ENCODE measurements at places on chromosomes 6 and 20.

GRCh38 chr6:170236131-170236836, 54.6 kb downstream of the DLL1 start:
- DNase-seq: no peak

- DNase-seq: no peak
These were observed 25.1 kb downstream of the RNF217 start for GRCh38 chr6:124987291-124987690.

- no peak for DNase-seq
These were observed 17.3 kb upstream of the CD93 start for GRCh38 chr20:23103284-23104018.

GRCh38 chr6:3331494-3331893, 72.7 kb downstream of the PSMG4 start:
- no peak for DNase-seq

DNA sequence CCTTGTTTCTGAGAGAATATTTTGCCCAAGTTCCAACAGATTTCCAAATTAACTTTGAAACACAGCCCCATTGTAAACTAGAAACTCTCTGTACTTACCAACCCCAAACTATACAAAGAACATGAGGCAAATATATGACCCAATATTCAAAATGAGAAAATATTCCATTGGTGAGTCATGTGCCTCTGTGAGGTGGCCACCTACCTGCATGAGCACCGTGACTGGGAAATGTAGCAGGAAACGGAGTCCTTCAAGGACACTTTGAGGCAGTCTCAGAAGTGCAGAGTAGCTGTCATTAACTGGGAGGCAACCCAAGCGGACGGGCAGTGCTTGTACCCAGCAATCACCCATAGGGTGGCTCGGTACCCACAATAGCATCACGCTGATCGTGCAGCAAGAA, 335.5 kb upstream of the NOX3 start:
- DNase-seq: no peak

- no peak for DNase-seq
These were observed 24.8 kb downstream of the SPACA1 start for GRCh38 chr6:88072462-88072861.

- DNase-seq: no peak
These were observed 2.5 kb upstream of the CASS4 start for GRCh38 chr20:56409521-56409920.

- DNase-seq: no peak
These were observed 181.6 kb downstream of the CDH26 start for GRCh38 chr20:60139663-60140446.

DNA sequence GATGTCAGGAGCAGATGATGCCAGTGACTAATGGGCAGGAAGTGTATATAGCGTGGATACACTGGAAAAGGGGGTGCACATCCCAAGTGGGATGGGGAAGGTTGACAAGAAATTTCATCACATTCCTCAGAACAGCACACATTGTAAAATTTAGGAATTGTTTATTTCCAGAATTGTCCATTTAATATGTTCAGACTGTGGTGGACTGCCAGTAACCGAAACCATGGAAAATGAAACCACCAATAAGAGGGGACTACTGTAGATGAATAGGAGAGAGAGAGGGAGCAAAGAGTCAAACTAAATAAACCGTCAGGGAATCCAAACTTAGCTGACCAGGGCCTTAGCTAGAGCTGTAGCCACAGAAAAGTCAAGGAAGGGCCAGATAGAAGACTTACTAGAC, 164.4 kb upstream of the PRDM1 start:
- no peak for DNase-seq

- DNase-seq: no peak
These were observed 91.2 kb downstream of the ELOVL5 start for GRCh38 chr6:53257533-53257932.

GRCh38 chr6:125154118-125154760, 666 bp downstream of the TPD52L1 start:
- DNase-seq: no peak

DNA sequence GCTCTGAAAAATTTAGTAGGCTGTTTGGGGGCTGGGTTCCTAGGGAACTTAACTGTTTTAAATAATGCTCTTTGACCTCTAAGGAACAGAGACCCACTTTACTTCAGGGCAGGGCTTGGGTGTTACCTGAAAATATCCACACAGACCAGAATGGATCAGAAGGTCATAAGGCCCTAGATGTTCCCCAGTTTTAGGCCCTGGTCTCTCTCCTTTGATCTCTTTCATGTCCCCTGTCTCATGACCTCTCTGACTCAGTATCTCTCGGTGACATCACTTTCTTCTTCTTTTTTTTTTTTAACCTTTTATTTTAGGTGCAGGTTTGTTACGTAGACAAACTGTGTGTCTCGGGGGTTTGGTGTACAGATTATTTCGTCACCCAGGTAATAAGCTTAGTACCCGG, 272.1 kb upstream of the SGK1 start:
- DNase-seq: no peak

GRCh38 chr6:52010145-52010544, 77.3 kb downstream of the PKHD1 start:
- no peak for DNase-seq

- DNase-seq: peak; percentile 76
These were observed 89.1 kb upstream of the E2F3 start for GRCh38 chr6:20312606-20313005.

DNA sequence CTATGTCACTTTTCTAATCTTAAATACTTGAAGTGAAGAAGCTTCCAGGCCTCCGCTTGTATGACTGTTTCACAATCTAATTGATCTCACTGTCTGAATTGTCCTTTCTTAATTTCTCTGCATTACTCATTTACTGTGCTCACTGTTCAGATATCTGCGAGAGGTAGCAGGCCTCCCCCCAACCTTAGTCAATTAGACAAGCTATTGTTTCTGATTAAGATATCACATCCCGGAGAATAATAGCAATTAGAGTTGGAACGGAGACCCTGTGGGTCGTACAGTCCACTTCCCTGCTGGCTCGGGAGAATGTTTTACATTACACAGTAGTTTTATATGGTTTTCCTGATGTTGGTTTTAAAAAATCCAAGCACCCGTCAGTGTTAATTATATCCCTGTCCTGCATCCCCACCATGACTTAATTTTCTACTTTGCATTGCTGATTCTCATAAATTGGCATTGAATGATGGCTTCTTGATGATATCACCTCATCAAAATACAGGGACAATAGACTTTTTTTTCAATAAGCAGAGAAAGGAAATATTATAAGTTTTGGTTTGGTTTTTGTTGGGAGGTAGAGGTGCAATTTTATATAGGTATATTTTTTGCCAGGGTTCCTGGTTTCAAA, 178.7 kb upstream of the TSHZ2 start:
- no peak for DNase-seq

DNA sequence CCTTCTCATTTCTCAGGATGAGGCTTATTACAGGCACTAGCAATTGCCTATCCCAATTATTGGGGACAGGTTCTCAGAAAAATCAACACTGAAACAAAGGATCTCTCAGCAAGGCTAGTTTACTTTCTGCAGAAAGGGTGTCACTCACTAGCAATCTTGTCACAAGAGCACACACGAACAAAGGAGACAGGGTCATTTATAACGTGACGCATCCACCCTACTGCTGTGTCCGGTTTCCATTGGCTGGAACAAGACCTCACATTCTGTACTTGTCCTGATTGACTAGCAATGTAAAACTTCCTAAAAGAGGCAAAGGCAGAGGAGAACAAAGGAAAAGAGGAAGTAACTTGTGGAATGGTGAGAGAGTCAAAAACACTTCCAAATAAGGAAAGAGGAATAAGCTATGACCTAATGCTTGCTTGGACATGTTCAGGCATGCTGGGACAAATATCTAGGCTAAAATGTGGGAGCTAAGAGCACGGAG, 160.2 kb upstream of the STXBP5 start:
- no peak for DNase-seq

DNA sequence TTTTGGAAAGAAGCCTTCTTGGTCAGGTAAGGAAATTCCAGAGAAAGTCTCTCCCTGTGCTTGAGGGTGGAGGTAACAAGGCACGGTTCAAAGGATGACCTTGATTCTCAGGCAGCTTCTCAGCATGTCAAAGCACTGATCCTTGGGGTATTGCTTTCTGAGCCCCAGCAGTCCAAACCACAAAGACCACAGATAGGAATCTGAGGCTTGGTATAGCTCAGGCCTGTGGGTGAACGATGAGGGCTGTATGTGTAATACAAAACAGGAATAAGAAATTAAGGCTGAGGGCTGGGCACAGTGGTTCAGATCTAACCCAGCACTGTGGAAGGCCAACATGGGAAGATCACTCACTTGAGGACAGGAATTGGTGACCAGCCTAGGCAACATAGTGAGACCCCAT, 70.2 kb upstream of the SLC22A1 start:
- no peak for DNase-seq

DNA sequence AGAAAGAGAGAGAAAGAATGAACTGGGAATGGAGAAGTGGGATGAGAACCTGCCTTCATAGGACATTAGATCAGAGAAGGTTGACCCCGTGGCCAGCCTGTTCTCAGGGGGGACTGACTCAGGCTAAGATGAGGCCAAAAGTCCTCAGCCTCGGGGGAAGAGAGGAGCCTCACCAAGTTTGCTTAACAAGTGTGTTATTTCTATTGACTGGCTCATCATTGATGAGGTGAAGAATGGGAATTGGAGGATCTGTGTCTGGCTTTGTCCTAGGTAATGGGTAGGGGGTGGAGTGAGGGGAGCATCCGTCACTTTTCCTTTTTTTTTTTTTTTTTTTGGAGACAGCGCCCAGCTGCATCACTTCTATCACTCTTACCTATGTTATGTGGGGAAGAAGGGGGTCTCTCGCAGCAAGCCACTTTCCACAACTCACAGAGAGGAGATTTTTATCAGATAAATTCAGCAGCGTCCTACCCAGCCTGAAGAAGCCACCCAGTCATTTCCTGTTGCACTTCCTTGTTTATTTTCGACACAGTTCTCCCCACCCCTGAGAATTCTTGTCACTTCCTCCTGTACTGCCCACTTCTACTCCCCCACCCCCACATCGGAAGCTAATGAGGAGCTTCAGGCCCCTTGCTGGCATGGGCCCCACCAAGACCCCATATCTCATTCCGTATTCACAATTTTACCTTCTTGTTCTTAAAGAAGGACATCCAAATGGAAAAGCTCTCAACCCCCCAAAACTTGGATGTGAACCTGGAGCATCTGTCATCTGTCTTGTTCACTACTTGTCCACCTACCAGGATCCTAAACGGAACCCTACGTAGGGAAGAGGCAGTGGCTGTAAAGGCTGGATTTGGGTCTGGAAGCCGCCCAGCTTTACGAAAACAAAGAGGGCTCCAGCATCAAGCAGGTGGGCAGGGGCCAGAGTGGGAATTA, 2.8 kb upstream of the RNASET2 start:
- DNase-seq: no peak

DNA sequence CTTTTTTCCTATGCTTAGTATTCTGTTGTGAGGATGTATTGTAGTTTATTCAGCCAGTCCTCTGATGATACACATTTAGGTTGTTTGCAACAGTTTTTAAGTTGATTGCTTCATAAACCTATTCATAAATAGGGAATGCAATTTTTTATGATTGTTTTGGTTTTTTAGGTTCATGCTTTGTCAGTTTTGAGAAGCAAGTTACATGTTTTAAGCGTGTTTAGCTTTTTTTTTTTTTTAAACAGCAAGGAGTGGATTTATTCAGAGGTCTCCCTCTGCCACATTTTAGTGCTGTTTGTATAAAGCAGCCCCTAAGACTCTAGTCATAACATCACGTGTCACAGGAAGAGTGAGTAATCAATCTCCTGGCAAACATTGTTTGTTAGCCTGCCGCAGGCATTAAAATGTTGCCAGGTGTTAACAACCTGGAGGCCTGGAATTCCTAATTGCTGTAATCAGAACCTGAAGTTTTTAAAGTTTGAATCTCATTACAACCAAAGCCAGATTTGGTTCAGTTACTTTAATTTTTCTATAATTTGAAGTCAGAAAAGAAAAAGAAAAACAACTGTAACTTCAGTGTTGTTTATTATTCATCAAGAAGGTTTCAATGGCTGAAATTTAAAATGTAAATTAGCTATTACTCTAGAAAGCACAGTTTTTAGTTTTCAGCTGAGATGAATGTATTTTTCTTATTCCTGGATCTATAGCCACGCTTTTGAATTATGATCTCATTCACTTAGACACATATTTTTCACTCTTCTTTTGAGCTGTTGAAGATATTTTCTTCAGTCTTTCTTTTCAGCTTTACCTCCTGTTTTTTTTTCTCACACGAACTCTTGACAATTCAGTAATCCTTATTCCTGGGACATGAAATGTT, 59.2 kb downstream of the KCNS1 start:
- no peak for DNase-seq

DNA sequence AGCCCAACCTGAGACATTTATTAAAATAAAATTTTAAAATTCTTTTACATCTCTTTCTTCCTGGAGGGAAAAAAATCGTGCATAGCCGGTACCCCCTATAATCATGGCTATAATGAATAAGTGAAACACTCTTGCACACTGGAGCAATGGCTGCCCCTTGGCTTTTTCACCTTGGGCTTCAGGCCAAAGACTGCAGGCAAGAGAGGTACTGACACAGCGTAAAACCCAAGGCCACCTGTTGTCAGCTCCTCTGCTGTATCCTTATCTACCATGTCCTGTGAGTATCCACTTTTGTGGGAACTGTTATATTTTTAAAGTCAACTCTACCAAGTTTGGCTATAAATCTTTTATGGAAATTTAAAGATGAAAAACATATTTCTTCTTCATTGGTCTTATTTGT, 23.0 kb upstream of the LY86 start:
- no peak for DNase-seq

- no peak for DNase-seq
These were observed 10.7 kb downstream of the HLA-A start for GRCh38 chr6:29953001-29953441.

- no peak for DNase-seq
These were observed 1155.9 kb upstream of the GJE1 start for GRCh38 chr6:140976806-140977205.

DNA sequence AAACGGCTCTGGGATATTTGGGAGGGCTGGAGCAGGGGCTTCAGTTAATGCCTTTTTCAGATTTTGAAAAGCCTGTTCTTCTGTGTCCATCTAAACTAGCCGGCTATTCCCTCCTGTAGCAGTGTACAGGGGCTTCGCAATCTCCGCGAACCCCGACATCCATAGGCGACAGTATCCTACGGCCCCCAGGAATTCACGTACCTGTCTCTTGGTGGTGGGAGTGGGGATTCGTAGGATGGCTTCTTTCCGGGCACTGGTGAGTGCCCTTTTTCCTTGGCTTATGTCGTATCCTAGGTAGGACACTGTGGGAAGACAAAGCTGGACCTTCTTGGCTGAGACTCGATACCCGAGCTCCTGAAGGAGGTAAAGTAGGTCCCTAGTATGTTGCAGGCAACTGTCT, 153.1 kb downstream of the TRIM27 start:
- DNase-seq: no peak

DNA sequence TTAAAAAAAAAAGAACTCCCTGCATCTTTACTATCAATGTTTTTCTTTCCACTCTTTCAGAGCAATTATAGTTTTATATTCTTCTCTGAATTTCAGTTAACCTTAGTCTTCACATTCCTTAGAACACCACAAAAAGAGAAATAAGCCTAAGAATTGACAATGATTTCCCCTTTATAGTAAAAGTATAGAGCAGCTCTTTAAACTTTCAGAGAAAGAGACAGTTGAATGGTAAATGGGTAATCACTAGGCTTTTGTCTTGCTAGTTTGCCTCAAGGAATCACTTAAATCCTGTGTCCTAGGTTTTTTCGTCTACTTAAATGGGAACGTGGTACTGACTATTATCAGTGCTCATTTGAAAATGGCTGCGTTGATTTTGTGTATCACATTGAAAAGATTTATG, 31.8 kb downstream of the SLX4IP start:
- DNase-seq: no peak

All from NCI-H1694 (cell line).